Daoy (cell line): ENCODE measurements at places on chromosomes 1 and 21. TPM values are rescaled to one million over a fixed set of nuclear protein-coding genes. Genes with fewer than 3 reads are reported as not detected.

- no peak for DNase-seq
These were observed 195.1 kb upstream of the TMEM51 start for GRCh38 chr1:14958249-14959058.

DNA sequence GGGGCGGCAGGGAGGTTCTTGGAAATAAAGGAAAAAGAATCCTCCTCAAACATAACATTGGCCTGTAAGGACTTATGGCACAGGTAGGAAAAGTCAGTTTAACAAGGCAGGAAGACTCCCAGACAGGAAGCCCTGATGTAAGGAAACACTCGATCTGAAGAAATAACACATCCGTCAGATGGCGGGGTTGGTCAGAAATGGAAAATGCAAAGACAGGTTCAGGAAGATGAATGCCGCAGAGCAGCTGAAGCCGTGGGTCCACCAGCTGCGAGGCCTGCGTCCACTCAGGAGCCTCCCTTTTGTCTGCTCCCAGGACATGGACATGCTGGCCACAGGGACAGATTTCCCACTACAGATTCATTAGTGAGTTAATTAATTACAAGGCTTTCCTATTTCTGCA is 3.8 kb downstream of the RSPH1 start:
- no peak for DNase-seq

- no peak for DNase-seq
These were observed 15.5 kb downstream of the TMEM59 start for GRCh38 chr1:54037476-54037875.

GRCh38 chr1:206719169-206719839 is 34.6 kb downstream of the MAPKAPK2 start:
- DNase-seq = no peak

DNA sequence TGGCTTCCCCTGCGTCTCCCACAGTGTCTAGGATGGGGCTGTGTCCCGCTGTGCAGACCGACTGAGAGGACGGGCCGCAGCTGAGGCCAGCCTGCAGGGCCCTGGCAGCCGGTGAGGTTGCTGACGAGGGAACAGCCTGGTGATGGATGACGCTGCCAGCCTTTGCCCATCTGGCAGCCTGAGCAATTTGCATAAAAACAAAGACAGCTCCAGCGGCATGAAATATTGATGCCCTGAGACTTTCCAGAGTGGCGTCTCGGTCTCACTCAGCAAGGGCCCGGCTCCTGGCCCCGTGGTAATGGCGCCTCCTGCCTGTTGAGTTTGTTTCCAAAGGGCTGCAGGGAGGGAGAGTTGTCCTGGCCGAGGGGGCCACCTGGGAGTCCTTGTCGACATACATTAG is 19.1 kb upstream of the KCNA10 start:
- no peak for DNase-seq

DNA sequence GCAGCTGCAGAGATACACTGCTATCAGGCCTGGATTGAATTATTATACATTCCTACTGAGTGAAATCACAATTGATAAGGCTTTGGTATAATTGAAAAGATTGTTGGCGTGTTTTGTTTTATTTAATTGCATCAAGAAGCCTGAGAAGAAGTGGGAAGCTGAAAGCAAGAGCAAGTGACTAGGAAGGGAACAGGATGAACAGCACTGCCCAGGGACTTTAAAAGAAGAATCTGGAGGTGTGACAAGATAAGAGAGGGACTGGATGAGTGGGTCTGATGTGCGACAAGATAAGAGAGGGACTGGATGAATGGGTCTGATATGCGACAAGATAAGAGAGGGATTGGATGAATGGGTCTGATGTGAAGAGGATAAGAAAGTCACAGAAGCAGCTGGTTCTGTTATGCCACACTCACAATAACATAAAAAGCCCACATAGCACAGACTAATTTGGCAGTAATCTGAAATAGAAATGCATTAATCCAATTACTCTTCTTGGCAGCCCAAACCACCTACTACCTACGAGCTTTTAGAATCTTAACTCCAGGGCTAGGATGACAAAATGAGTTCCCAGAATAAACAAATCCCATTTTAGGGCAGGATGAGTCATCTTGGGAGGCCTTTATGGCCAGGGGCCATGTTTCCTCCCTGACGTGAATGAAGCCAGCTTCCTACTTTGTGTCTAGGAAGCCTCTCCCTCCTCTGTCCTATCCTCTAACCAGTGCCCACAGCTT is 129.7 kb downstream of the DUSP10 start:
- DNase-seq = peak; percentile 86

- DNase-seq = no peak
These were observed 40.6 kb downstream of the LHX4 start for GRCh38 chr1:180270530-180271271.

DNA sequence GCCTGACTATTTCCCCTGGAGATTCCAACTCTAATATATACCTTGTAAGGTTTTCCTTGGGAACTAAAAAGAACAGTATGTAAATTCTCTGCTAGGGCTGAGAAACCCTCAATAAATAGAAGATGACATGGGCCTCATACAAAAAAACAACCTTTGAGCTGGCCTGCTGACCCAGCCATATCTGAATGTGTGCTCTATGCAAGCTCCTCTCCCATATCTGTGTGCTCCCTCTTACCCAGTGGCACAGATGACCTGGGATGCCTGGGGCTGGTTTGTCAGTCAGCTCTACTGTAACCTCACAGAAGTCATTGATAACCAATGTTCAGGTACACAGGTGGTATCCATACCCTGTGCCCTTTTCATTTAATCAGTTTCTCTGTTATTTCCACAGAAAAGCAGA is 329.2 kb downstream of the SEC16B start:
- DNase-seq = no peak

DNA sequence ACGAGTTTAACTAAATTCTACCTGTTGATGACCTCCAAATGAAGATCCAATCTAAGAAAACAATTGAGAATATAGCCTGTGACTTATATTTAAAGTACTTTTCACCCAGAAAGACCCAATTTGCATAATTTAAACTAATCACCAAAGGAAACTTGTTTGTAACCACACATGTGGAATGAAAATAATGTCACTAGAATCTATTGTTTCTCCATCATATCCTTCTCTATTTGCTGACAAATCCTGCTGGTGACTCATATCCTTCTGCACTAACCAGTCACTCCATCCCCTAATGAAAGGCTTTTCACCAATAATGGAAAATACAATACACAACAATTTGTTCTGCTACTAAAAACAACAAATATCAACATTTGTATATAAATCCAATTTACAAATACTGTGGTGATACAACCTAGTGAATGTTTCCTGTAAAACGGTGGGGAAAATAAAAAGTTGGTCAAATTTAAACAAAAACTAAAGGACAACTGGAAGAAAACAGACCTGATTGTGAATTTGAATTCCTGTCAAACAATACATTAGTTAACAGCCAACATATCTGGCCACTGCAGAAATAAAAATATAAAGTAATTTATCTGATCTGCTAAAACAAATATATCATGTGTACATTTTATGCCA is 6.5 kb downstream of the PTP4A2 start:
- peak; percentile 65 for DNase-seq

- DNase-seq = peak; percentile 56
These were observed 3.3 kb upstream of the ZBTB18 start for GRCh38 chr1:244047621-244048255.

DNA sequence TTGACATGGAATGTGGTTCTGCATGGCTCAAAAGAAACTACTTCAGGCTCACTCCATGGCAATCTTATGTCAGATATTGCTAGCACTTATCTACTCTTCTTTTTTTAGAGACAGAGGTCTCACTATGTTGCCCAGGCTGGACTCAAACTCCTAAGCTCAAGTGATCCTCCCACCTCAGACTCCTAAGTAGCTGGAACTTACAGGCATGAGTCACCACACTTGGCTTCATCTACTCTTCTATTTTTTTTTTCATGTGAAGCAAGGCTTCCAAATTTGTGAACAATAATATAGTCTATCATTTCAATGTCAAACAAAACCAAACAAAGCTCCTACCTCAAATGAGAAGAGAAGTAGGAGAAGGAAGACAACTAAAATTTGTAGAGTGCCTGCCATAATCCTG is 7.5 kb upstream of the PSEN2 start:
- peak; percentile 61 for DNase-seq

C1orf141 gene
- total RNA-seq = not detected in 2 replicates

THEM5 gene
- not detected in 2 replicates for total RNA-seq

HSF2BP gene
- total RNA-seq = 2.7 and 3.5 TPM in 2 replicates

S100A4 gene
- total RNA-seq = 15.7 and 20.6 TPM in 2 replicates
